ENCODE measurements at places on chromosomes 4 and X. TPM values are rescaled to one million over a fixed set of nuclear protein-coding genes. Genes with fewer than 3 reads are reported as not detected.

DNA sequence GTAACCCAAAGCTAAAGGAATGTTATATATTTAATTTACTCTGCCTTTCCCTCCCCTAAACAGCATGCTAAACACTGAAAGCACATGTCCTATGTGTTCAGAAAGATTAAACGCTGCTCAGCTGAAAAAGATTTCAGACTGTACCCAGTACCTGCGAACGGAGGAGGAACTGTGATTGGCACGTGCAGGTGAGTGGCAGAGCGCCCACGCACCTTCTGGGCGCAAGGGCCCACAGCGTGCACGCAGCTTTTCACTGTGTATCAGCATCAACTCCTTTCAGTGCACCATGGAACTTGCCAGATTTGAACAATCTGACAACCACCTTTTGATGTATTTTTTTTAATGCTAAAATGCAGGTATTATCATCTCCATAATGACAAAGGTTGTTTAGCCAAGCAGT is 87.7 kb downstream of the RFC1 start:
- DNase-seq, result no peak

Gene UGT2B17
- total RNA-seq, result not detected

DNA sequence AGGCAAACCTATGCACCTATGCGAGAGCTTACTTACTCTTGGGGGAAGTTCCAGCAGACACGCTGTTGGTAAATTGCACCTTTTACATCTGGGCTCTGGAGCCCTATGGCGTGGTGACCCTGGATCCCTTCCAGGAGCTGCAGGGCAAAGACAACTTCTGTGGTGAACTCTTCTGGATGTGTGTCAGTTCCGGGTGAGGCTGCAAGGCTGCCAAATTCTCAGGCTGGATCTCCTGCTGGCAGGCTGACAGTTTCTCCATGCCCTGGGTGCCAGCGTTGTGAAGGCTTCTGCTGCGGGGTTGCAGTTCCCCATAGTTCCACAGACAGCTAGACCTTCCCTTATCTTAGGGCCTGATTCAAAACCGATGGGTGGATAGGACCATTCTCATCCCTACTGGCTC is 37.9 kb downstream of the RAP2C start:
- DNase-seq, result no peak

- no peak for DNase-seq
Observed at GRCh38 chrX:72094894-72095293, 36.8 kb downstream of the RTL5 start.

- no peak for DNase-seq
Observed at GRCh38 chr4:108484187-108484586, 136.2 kb upstream of the RPL34 start.

DNA sequence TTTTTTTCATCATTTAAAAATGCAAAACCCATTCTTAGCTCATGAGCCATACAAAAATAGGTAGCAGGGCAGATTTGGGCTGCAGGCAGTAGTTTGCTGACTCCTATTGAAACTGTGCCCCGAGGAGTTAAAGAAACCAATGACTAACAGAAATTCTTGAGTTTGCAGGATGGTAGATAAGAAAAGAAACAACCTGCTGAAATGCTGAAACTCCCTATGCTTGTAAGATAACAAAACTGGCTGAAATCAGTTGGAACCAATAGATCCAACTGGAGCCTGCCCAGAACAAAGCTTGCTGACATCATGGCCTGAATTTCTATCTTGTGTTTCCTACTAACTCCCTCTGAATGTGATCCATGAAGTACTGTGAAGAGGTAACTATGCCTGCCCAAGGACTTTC is 68.6 kb downstream of the ANOS1 start:
- no peak for DNase-seq

DNA sequence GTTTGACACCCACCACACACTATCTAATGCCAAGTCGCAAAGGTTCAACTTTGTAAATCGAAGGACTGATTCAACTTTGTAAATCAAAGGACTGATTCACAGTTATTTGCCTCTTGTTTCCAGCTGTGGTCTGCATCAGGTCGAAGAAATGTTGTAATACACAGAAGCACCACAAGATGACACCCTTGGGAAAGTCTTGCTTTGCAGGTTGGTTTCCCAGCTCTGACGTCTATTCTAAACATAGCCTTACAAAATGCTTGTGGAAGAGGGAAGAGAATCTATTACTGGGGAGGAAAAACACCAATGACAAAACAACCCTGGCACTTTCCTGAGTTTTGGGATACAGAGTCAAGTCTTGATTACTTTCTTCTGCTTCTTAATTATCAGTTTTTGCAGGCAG is 35.3 kb downstream of the SUPT20HL1 start:
- DNase-seq, result peak; percentile 16

Gene ZMAT1
- total RNA-seq, result 1.1 TPM

DNA sequence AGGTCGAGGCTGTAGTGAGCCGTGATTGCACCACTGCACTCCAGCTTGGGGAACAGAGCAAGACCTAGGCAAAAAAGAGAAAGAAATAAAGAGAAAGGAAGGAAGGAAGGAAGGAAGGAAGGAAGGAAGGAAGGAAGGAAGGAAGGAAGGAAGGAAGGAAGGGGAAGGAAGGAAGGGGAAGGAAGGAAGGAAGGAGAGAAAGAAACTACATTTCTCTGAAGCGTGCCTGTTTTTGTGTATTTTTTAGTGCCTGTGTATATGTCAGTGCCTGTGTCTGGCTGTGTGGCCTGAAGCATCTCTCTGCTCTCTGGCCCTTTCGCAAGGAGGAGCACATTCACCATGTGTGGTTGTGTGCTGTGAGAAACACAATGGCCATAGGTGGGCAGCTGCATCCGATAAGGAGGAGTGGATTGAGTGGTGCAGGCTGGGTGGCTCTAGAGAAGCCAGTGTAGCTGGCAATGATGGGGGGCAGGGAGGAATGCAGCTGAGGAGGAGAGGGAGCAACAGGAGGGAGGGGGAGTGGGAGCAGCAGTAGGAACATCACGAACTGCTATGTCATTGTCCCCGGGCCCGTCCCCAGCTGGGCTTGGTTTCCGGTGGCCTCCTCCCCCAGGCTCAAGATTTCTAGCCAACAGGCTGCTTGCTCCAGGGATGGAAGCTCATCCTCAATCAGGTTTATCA is 11.4 kb downstream of the SYN1 start:
- no peak for DNase-seq

DNA sequence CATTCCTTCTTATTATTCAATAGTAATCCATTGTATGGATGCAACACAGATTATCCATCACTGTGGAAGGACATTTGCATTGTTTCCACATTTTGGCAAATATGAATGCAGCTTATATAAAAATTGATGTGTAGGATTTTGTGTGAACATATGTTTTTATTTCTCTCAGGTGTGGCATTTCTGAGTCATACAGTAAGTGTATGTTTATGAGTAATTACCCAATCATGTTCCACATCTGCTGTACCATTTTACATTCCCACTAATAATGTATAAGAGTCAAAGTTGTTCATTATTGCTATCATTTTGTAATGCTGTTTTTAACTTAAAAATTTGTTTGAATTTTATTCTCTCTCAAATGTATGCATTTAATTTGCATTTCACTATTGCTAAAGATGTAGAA is 25.5 kb downstream of the MAGEA4 start:
- no peak for DNase-seq

DNA sequence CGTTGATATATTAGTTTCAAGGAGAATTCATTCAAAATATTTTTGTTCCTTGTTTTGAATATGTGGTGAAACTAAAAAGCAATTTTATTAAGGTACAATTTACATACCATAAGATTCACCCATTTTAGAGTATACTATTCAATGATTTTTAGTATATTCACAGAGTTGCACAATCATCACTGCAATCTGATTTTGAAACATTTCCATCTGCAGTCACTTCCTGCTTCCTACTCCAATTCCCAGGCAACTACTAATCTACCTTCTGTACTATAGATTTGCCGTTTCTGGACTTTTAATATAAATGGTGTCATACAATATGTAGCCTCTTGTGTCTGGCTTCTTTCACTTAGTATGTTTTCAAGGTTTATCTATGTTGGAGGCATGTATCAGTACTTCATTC is 71.3 kb downstream of the SLC9A7 start:
- no peak for DNase-seq

Gene UGT2B15
- 0.19 TPM for total RNA-seq

Gene SMIM9
- total RNA-seq, result not detected

DNA sequence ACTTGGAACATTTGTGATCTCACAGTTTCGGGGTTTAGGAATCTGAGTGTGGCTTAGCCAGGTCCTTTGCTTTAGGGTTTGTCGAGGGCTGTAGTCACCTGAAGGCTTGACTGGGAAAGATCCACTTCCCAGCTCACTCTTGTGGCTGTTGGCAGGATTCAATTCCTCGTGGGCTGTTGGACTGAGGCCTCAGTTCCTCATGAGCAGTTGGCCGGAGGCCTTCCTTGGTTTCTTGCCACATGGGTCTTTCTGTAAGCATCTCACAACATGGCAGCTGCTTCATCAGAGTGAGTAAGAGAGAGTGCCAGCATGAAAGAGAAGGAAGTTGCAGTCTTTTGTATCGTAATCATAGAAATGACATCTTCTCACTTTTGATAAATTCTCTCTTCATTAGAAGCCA is 11.1 kb downstream of the TXLNG start:
- no peak for DNase-seq

DNA sequence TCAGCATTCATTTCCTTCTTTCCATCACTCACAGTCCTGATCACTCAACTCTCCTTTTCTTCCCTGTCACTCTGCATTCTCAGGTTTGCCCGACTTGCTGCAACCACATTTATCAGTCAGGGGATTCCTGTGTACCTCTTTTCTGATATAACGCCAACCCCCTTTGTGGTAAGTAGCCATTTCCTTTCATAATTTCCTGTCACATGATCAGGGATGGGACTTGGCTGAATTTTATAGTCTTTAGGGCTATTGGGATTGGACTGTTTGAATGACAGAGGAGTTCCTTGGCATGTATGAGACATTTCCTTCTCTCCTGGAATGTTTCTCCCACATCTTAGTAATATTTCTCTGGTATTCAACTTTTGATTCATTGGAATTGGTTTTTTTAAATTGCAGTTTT is 11.0 kb downstream of the PGM2 start:
- no peak for DNase-seq

DNA sequence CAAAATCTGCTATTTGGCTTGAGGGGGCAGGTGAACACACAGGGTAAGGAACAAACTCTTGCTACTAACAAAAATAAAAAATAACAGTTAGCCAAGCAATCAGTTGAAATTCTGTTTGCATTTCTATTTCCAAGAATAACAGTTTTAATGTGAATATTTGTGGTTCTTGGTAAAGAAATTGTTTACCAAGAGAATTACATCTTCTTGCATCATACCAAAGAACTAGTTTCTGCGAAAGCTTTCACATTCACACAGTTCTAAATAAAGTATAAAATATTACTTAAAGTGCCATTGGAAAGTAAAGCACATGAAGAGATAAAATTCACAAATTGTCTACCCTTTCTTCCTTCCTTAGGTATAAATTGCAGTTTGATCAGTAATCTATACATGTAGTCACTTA is 54.4 kb downstream of the KLHL4 start:
- no peak for DNase-seq

Gene SPANXA2
- total RNA-seq, result not detected

Gene CFAP47
- total RNA-seq, result not detected

- DNase-seq, result no peak
Observed at GRCh38 chrX:110732266-110732665, 63.4 kb downstream of the CHRDL1 start.

- DNase-seq, result no peak
Observed at GRCh38 chr4:79756140-79756895, 316.7 kb downstream of the ANTXR2 start.

Gene TRPC5OS
- not detected for total RNA-seq

GRCh38 chr4:183783991-183784553 is 121.0 kb upstream of the STOX2 start:
- DNase-seq, result peak; percentile 15

- no peak for DNase-seq
Observed at GRCh38 chr4:47536966-47537365, 51.9 kb downstream of the ATP10D start.

Gene TLR8
- total RNA-seq, result 0.97 TPM

Gene SYNPO2
- total RNA-seq, result 2,325 TPM

Gene TKTL1
- 0.10 TPM for total RNA-seq

DNA sequence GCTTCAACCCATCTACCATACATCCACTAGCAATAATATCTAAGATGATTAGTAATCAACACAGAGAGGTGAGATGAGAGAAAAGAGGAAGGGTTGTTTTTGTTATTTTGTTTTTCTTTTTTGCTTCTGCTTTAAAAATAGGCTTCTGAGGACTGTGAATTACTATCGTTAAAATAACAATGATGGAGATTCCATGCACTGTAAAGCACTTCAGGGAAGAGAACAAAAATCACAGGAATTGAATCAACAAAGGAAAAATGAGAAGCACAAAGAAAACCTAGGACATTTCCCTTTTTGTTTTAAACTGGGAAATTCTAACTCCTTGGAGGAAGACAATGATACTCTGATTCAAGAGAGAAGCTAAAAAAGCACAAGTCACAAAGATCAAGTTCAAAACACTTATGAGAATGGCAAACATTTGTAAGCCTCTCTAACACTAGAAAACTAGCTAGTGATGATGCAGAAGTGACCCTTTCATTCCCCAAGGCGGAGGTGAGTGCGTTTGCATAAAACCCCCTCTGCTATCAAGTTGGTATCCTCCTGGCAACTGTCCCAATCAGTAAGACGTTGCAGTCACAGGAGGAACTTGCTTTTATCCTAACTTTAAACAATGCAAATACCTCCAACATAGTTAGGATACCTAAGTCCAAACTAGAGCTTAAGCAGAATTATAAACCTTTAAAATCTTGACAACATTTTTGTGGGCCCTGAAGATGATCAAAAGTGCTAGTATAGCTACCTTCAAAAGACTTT is 308.5 kb downstream of the CAMK2D start:
- DNase-seq, result no peak

Gene TCEAL7
- 1.9 TPM for total RNA-seq

- DNase-seq, result no peak
Observed at GRCh38 chrX:151174581-151175282, 1.7 kb upstream of the GPR50 start.

Gene DOCK11
- total RNA-seq, result 5.7 TPM

Gene PNMA5
- total RNA-seq, result not detected

GRCh38 chr4:77146186-77147078 is 10.6 kb upstream of the CCNG2 start:
- no peak for DNase-seq

- DNase-seq, result no peak
Observed at GRCh38 chr4:158819942-158820786, 51.3 kb downstream of the FNIP2 start.

DNA sequence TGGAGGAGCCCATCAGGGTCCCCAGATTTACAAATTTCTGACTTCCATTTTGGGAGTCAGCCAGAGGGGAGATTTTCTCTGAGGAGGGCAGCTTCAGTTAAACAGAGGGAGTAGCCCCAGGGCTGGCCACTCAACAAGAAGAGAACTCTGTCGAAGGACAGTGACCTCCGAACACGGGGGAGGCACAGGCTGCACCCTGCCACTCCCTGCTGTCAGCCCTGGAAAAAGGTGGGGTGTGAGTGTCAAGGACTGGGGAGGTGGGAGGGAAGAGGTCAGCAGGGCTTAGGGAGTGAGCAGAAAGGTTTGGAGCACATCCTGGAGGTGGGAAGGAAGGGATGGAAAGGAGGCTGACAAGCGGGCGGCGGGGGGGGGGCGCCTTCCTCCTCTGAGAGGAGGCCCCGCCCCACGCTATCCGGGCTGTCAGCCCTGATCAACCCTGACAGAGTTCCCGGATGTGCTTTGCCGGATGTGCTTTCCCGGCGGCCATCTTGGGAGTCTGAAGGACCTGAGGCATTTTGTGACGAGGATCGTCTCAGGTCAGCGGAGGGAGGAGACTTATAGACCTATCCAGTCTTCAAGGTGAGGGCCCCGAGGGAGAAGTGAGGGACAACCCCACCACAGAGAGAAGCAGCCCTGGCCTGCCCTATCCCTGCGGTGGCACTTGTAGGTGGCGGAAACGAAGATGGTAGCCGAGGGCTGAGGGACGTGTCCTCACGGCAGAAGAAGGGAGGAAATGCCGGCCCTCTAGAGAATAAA is at the start of gene MAGEC1:
MAGEC1 (plus strand) TSS at position 495 of the 756 bp plus-strand sequence. CDS start 1,179 bp downstream, outside the sequence.
- DNase-seq, result no peak
